Esophagus muscularis mucosa (tissue), 4 donors: ENCODE measurements at places on chromosomes 1 and 21. TPM values are rescaled to one million over a fixed set of nuclear protein-coding genes. Genes with fewer than 3 reads are reported as not detected.

Gene AQP10
- not detected for total RNA-seq

Gene PLA2G2C
- total RNA-seq, result not detected

Gene TRIM63
- 4.1 TPM for total RNA-seq

Gene MSH4
- total RNA-seq, result 0.83 TPM

Gene ZNF683
- total RNA-seq, result not detected

Gene EFNA1
- total RNA-seq, result 11.2 TPM

Gene CD34
- total RNA-seq, result 101 TPM

Gene PFDN2
- total RNA-seq, result 40.3 TPM

DNA sequence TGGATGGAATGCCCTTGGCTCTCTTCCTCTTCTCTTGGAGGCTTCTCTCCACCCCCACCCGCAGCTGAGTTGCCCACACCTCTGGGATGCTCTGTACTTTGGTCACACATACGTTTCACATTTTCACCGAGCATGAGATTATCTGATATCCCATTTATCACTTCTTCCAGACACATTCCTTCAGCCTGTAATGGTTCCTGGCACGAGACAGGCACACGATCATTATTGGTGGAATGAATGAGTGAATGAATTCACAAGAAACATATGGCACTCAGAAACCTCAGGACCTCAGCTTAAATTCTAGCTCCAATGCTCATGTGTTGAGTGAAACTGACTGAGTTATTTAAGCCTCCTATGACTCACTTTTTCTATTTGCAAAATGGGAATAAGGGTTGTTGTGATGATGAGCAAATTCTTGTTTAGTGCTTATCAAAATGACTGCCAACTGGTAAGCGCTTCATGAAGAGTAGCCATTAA lies 242.7 kb upstream of the JUN start:
- H3K4me3 ChIP-seq, result no peak overlapping the region
- no peaks in the 10 kb centered on the region for H3K4me1 ChIP-seq
- H3K36me3 ChIP-seq, result no peaks in the 10 kb centered on the region
- DNase-seq, result no peak

DNA sequence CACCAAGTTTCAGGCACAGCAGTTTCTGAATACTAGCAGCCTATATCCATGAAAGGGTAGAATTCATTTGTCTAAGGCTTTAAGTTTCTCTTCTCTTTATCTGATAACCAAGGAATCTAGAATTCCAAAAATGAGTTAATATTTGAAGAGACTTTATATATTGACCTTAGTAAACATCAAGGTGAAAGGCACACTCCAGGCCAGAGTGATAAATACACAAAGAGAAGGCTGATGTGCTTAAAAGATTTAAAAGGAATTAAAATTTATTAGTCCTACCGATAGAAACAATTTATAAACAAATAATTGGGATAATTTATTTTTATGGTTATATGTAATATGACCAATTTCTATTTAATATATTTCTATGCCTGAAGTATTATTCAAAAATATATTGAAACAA lies 93.4 kb upstream of the DESI2 start:
- H3K27ac ChIP-seq, result no peak overlapping the region
- H3K27me3 ChIP-seq, result no peaks in the 10 kb centered on the region
- H3K4me1 ChIP-seq, result no peaks in the 10 kb centered on the region
- DNase-seq, result no peak
- H3K36me3 ChIP-seq, result no peaks in the 10 kb centered on the region

GRCh38 chr21:36917471-36918158 lies 48.9 kb downstream of the HLCS start:
- H3K36me3 ChIP-seq, result no peaks in the 10 kb centered on the region
- peaks cover 18% of the 10 kb centered on the region for H3K4me1 ChIP-seq
- H3K4me3 ChIP-seq, result no peak overlapping the region
- H3K27ac ChIP-seq, result no peak overlapping the region
- no peak for DNase-seq

- H3K4me3 ChIP-seq, result peak overlapping the region; percentile 55
- no peak for DNase-seq
- peaks cover 20% of the 10 kb centered on the region for H3K36me3 ChIP-seq
- peaks cover 37% of the 10 kb centered on the region for H3K4me1 ChIP-seq
- H3K27ac ChIP-seq, result peak overlapping the region; percentile 53
Observed at GRCh38 chr1:44783697-44784093, 4.3 kb downstream of the BEST4 start.

DNA sequence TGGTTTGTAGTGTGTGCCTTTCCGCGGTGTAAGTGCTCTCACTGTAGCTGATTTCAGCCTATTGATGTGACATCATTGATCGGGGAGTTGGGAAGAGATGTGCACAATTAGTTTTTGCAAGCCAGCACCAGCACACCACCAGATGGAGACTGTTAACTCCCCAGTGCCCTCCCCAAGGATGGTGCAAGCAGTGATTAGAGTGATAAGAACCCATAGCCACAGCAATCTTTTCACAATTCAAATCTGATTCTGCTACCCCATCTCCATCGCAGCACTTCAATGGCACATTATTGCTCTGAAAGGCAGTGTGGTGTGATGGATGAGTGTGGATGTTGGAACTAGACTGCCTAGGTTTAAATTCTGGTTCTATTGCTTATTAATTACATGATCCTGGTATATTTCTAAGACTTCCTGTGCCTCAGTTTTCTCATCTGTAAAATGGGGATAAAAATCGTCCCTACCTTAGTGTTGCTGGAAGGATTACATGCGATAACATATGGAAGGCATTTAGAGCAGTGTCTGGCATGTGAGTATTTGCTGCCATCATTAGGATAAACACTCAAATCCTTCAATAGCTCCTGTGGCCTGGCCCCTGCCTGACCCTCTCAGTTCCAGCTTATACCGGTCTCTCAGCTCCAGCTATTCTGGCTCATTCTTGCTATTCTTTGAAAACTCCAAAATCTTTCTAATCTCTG lies 6.7 kb downstream of the CSF3R start:
- H3K27ac ChIP-seq, result no peak overlapping the region
- H3K4me3 ChIP-seq, result no peak overlapping the region
- H3K27me3 ChIP-seq, result no peaks in the 10 kb centered on the region
- no peaks in the 10 kb centered on the region for H3K4me1 ChIP-seq

GRCh38 chr1:189606795-189607476 lies 870.7 kb downstream of the BRINP3 start:
- no peak overlapping the region for H3K27ac ChIP-seq
- no peaks in the 10 kb centered on the region for H3K36me3 ChIP-seq
- H3K4me1 ChIP-seq, result no peaks in the 10 kb centered on the region
- no peaks in the 10 kb centered on the region for H3K27me3 ChIP-seq
- DNase-seq, result no peak

GRCh38 chr1:79568411-79568810 lies 561.9 kb upstream of the ADGRL4 start:
- no peaks in the 10 kb centered on the region for H3K27me3 ChIP-seq
- DNase-seq, result no peak
- peaks cover 6% of the 10 kb centered on the region for H3K4me1 ChIP-seq
- no peak overlapping the region for H3K27ac ChIP-seq

DNA sequence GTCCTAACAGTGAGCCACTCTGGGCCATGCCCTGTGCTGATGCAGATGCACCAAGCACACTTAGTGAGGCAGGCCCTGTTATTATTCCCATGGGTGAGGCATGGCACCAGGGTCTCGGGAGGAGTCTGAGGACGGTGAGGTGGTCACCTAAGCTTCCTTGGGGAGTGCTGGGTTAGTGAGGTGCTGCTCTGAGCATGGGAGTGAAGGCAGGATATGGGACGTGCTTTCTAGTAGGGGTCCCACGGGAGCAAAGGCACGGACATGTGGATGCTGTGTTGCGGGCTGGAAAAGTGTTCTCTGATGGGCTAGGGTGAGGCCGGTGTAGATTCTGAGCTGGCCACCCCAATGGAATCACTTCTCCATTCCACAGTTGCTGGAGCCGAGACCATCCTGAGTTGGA lies 77.5 kb upstream of the CSF3R start:
- H3K4me1 ChIP-seq, result no peaks in the 10 kb centered on the region
- H3K36me3 ChIP-seq, result no peaks in the 10 kb centered on the region
- H3K27me3 ChIP-seq, result peaks cover 39% of the 10 kb centered on the region
- no peak overlapping the region for H3K4me3 ChIP-seq
- DNase-seq, result no peak

GRCh38 chr1:205791568-205792180 lies 16.4 kb upstream of the RAB29 start:
- no peak for DNase-seq
- H3K4me1 ChIP-seq, result peaks cover 8% of the 10 kb centered on the region
- no peak overlapping the region for H3K27ac ChIP-seq
- H3K36me3 ChIP-seq, result peaks cover 63% of the 10 kb centered on the region

- H3K4me1 ChIP-seq, result no peaks in the 10 kb centered on the region
- H3K36me3 ChIP-seq, result no peaks in the 10 kb centered on the region
- H3K4me3 ChIP-seq, result no peak overlapping the region
- DNase-seq, result no peak
- H3K27me3 ChIP-seq, result no peaks in the 10 kb centered on the region
- no peak overlapping the region for H3K27ac ChIP-seq
Observed at GRCh38 chr1:75115654-75116053, 18.5 kb upstream of the LHX8 start.

DNA sequence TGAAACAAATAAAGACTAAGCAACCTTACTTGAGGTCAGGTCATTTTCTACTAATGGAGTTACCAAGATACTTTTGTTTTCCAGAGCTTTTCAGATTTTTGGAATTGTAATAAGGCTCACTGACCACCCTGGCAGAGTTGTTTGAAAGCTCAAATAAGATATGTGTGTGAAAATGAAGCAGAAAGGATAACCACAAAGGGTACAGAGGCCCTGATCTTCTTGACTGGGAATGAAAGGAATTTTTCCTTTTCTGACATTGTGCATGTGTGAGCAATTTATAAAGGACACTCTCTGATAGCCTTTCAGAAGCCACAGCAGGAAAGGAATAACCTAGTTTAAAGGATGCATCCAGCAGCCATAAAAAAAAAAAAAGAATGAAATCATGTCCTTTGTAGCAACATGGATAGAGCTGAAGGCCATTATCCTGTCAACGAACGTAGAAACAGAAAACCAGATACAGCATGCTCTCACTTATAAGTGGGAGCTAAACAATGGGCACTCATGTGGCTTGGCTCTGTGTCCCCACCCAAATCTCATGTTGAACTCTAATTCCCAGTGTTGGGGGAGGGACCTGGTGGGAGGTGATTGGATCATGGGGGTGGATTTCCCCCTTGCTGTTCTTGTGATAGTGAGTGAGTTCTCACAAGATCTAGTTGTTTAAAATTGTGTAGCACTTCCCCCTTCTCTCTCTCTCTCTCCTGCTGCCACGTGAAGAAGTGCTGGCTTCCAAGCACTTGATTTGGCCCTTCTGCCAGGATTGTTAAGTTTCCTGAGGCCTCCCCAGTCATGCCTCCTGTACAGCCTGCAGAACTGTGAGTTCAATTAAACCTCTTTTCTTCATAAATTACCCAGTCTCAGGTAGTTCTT lies 3.1 kb upstream of the SRP9 start:
- H3K27me3 ChIP-seq, result no peaks in the 10 kb centered on the region
- DNase-seq, result no peak
- H3K27ac ChIP-seq, result peak overlapping the region; percentile 0
- H3K4me1 ChIP-seq, result peaks cover 37% of the 10 kb centered on the region
- no peaks in the 10 kb centered on the region for H3K36me3 ChIP-seq

- H3K4me3 ChIP-seq, result peak overlapping the region; percentile 6
- peak overlapping the region; percentile 11 for H3K27ac ChIP-seq
- peaks cover 7% of the 10 kb centered on the region for H3K4me1 ChIP-seq
- H3K27me3 ChIP-seq, result no peaks in the 10 kb centered on the region
Observed at GRCh38 chr1:177983482-177984135, 13.8 kb upstream of the SEC16B start.

DNA sequence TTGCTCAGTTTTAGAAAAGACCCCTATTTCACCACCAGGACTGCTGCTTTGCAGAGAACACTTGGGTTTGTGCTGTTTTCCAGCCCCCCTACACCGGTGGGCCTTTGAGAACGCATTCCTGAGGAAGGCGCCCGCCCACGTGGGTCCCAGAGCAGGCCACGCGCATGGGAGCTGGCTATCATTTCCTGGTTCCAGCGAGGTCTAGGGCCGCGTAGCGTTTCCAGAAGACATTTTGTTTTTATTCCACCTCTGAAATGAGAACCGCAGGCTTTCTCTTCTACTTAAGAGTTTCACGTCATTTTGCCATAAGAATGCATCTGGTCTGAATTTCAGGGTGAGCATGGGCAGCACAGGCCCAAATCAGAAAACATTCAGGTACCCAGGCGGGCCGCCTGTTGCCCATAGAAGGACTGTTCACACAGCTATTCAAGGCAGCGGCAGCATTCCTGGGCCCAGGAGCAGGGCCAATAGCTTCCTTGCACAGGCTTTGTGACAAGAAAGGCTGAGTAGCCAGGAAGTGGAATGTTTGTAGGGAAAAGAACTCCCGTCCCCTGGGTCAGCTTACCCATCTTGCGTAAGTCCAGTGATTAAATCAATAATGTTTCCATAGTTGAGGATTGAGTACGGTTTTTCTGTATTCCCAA lies 1.4 kb upstream of the KLHL21 start:
- peaks cover 59% of the 10 kb centered on the region for H3K4me1 ChIP-seq
- peak overlapping the region; percentile 97 for H3K27ac ChIP-seq
- peaks cover 3% of the 10 kb centered on the region for H3K36me3 ChIP-seq
- DNase-seq, result no peak

- H3K27me3 ChIP-seq, result no peaks in the 10 kb centered on the region
- H3K27ac ChIP-seq, result no peak overlapping the region
- H3K36me3 ChIP-seq, result no peaks in the 10 kb centered on the region
- H3K4me3 ChIP-seq, result no peak overlapping the region
Observed at GRCh38 chr1:177432897-177433296, 262.1 kb downstream of the BRINP2 start.

- H3K4me1 ChIP-seq, result no peaks in the 10 kb centered on the region
- H3K27ac ChIP-seq, result no peak overlapping the region
- no peaks in the 10 kb centered on the region for H3K36me3 ChIP-seq
- no peaks in the 10 kb centered on the region for H3K27me3 ChIP-seq
- H3K4me3 ChIP-seq, result no peak overlapping the region
Observed at GRCh38 chr1:177948336-177948972, 21.4 kb downstream of the SEC16B start.

- H3K27ac ChIP-seq, result no peak overlapping the region
- H3K4me3 ChIP-seq, result no peak overlapping the region
- H3K27me3 ChIP-seq, result no peaks in the 10 kb centered on the region
- peaks cover 9% of the 10 kb centered on the region for H3K4me1 ChIP-seq
- peaks cover 86% of the 10 kb centered on the region for H3K36me3 ChIP-seq
Observed at GRCh38 chr1:86739648-86740509, 35.5 kb downstream of the SH3GLB1 start.

GRCh38 chr1:43934101-43934985 lies 742 bp downstream of the ARTN start:
- H3K4me1 ChIP-seq, result peaks cover 41% of the 10 kb centered on the region
- H3K27me3 ChIP-seq, result no peaks in the 10 kb centered on the region
- peak overlapping the region; percentile 49 for H3K27ac ChIP-seq
- no peak for DNase-seq
- H3K36me3 ChIP-seq, result peaks cover 8% of the 10 kb centered on the region
- peak overlapping the region; percentile 55 for H3K4me3 ChIP-seq

DNA sequence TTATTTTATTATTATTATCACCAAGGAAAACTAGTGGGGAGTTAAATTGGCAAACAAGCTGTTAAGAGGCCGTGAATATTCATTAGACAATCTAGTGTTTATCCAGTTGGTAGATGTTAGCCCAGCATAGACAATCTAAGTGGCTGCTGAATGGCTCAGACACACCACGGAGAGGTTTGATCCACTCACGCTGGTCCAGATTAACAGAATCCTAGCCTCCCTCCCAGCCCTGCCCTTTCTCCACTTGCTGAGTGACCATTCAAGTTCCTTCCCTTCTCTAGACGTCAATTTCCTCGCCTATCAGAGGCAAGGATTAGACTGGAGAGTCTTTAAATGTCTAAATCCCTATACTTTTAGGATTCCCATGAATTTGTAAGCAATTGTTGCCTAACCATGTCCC lies 80.1 kb downstream of the RRAGC start:
- DNase-seq, result no peak
- H3K27me3 ChIP-seq, result no peaks in the 10 kb centered on the region
- H3K4me1 ChIP-seq, result peaks cover 8% of the 10 kb centered on the region
- no peaks in the 10 kb centered on the region for H3K36me3 ChIP-seq

GRCh38 chr1:86455073-86455472 lies 13.7 kb upstream of the CLCA1 start:
- H3K4me3 ChIP-seq, result no peak overlapping the region
- no peak overlapping the region for H3K27ac ChIP-seq
- no peaks in the 10 kb centered on the region for H3K27me3 ChIP-seq
- H3K4me1 ChIP-seq, result no peaks in the 10 kb centered on the region
- H3K36me3 ChIP-seq, result no peaks in the 10 kb centered on the region
